Naive thymus-derived CD4-positive, alpha-beta T cell (primary cell): ENCODE measurements at places on chromosomes 2 and 18. TPM values are rescaled to one million over a fixed set of nuclear protein-coding genes. Genes with fewer than 3 reads are reported as not detected.

DNA sequence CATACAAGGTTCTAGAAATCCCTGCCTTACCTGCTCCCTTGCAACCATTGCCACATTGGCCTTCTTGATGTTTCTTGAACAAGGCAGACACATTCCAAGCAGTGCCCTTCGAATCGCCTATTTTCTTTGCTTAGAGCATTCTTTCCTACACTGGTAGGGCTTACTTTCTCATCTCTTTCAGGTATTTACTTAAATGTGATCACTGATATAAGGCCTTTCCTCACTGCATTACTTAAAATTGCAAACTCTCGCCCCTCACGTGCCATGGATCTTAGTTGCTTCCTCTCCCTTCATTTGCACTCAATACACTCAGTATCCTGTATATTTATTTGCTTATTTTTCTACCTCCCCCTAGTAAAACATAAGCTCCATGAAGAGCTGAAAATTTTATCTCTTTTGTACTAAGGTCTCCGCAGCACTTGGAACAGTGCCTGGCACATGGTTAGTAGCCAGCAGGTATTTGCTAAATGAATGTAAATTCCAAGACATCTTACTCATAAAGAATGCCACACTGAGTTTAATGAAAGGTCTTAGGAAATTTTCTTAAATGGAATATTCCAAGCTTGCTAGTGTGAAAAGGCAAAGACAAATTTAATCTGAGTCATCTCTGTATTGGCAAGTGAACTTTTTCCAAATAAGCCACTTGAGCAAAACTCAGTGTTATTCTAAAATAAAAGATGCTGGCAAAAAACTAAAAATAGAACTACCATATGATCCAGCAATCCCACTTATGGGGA lies 42.4 kb upstream of the FIGN start:
- no peak for DNase-seq

- DNase-seq: no peak
Measured at GRCh38 chr2:86193901-86194567, 1.2 kb downstream of the IMMT start.

- DNase-seq: no peak
Measured at GRCh38 chr2:3847397-3848052, 144.2 kb downstream of the DCDC2C start.

HTR2B gene
- 0.10 TPM for polyA plus RNA-seq

DNA sequence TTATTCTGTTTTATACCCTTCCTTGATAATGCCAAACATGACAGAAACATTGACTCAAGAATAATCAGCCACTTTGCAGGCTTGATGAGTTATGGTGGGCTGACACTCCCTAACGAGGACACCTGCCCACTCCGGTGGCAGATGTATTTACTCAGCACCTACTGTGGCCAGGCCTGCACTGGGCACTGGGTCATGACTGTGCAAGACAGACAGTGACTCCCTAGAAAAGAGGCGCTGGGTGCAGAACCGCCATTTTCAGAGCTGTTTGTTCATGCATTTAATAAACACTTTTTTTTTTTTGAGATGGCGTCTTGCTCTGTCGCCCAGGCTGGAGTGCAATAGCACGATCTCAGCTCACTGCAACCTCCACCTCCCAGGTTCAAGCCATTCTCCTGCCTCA lies 32.5 kb downstream of the SNED1 start:
- no peak for DNase-seq

GRCh38 chr2:197235711-197236110 lies 74.9 kb downstream of the ANKRD44 start:
- DNase-seq: no peak

TOGARAM2 gene
- 0.58 TPM for polyA plus RNA-seq

MAP4K4 gene
- 13.6 TPM for polyA plus RNA-seq

CDH20 gene
- not detected for polyA plus RNA-seq

- no peak for DNase-seq
Measured at GRCh38 chr2:178927173-178927572, 120.0 kb upstream of the TTN start.

GRCh38 chr2:180240774-180241173 lies 233.7 kb upstream of the CWC22 start:
- DNase-seq: no peak

GRCh38 chr18:59141294-59142068 lies 1.8 kb downstream of the SEC11C start:
- no peak for DNase-seq

COL6A3 gene
- 0.02 TPM for polyA plus RNA-seq

CRYGC gene
- polyA plus RNA-seq: not detected

- DNase-seq: no peak
Measured at GRCh38 chr2:170026361-170026760, 151.6 kb upstream of the MYO3B start.

AGXT gene
- polyA plus RNA-seq: not detected

- DNase-seq: no peak
Measured at GRCh38 chr2:31413025-31413424, 1.5 kb downstream of the XDH start.

ADRA2B gene
- not detected for polyA plus RNA-seq

GRCh38 chr18:13219593-13220159 lies 1.1 kb downstream of the LDLRAD4 start:
- DNase-seq: no peak

GRCh38 chr2:230987137-230988020 lies 8.5 kb upstream of the SPATA3 start:
- peak; percentile 63 for DNase-seq

- no peak for DNase-seq
Measured at GRCh38 chr2:140695155-140695554, 1435.7 kb downstream of the LRP1B start.

DNA sequence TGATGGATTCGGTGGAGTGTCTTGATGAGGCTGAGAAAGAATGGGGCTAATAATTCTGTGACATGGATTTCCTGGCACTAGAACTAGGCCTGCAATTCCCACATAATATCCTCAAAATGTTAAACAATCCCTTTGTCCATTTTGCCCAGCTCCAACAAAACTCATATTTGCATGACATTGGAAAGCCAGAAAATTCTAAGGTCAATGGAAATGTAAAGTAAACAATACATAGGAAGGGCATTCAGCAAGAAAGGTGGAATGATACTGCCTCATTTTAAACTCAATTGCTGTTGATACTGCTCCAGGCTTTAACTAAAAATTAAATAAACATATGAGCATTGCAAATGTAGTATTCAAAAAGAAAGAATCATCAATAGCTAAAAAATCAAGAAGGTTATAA lies 434.8 kb upstream of the SLC8A1 start:
- no peak for DNase-seq

- DNase-seq: peak; percentile 61
Measured at GRCh38 chr2:226799211-226799975, at the start of gene IRS1. Gene IRS1 (minus strand): TSS chr2:226799820. CDS start chr2:226798738, 1,082 bp downstream.

DNA sequence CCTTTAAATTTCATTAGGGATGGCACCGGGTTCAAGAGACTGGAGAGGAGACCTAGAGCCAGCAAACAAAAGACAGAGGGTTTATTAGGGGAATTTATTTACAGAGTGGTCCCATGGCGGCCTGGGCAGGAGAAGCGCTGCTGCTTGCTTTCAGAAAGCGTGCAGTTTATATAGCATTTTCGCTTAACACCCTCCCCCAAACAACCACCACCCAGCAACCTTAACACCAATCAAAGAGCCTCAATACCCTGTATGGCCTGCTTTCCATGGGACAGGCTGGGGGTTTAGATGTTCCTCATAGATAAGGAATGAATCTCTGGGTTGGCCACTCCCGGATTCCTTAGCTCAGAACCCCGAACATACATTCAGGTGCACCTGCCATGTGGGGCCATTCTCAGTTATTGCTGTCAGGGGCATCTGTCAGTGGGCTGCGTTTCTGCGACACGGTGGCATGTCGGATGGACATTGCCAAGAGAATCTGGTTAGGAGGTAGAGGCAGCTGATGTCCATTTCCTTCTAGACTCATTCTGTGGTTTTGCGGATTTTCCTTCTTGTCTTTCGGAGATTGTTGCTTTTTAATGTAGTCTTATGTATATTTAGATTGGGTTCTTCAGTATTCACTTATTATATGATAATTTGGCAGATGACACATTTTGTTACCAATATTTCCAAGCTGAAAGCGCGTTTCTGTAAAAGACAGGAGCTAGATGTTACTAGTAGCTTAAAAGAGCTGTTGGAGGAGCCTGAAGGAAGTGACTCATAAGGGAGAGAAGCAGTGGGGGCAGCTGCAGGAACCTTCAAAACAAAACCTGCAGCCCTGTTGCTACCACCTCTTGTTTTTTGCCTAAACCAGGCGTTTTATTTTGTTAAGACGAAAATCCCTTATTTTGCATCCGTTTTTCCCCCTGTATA lies 7.2 kb downstream of the AGAP1 start:
- DNase-seq: no peak

- DNase-seq: no peak
Measured at GRCh38 chr2:46385786-46386577, 88.8 kb downstream of the EPAS1 start.

VIL1 gene
- 0.15 TPM for polyA plus RNA-seq

ARHGEF33 gene
- not detected for polyA plus RNA-seq

TUBA3D gene
- polyA plus RNA-seq: not detected

- DNase-seq: no peak
Measured at GRCh38 chr18:50034029-50034428, 160.9 kb downstream of the MYO5B start.

GRCh38 chr2:227248876-227249275 lies 76.2 kb upstream of the MFF start:
- no peak for DNase-seq
